GM13976 (cell line): ENCODE measurements at places on chromosomes 5 and 9.
A peak's percentile ranks its signal among the peaks of the same experiment; 100 is the strongest.

- no peak for DNase-seq
Measured at GRCh38 chr5:120684213-120684612, 220.1 kb downstream of the PRR16 start.

DNA sequence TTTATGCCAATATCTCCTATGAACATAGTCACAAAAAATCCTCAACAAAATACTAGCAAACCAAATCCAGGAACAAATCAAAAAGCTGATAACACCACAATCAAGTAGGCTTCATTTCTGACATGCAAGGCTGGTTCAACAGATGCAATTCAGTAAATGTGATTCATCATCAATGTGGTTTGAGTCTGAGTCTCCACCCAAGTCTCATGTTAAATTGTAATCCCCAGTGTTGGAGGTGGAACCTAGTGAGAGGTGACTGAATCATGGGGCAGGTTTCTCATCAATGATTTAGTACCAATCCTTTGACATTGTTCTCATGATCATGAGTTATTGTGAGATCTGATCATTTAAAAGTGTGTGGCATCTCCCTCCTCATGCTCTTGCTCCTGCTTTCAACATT, 1072.7 kb downstream of the NR2F1-AS1 start:
- no peak for DNase-seq

DNA sequence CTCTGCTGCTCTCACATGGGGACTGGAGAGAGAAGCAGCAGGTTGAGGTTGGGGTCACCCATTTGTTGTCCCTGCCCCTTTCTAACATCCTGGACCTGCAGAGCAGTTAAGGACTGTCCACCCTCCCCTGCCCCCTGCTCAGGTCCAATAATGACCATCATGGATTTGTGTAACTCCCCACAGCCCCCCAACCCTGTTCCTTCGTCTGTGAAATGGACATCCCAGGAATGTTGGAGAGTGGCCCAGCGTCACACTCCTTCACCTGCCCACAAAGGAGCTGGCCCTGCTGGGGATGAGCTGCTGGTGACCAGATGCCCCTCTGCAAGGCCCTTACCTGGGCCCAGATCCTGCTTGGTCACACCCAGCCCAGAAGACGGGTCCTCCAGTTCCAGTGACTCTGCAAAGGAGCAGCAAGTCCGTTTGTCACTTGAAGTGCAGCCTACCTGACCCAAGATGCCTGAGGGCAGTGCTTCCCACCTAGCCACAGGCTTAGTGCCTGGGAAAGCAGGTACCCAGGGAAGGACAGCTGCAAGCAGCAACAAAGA, 10.4 kb downstream of the CD74 start:
- DNase-seq = no peak

- DNase-seq = no peak
Measured at GRCh38 chr5:133140311-133140710, 88.5 kb downstream of the HSPA4 start.

GRCh38 chr5:136046246-136046645, 17.5 kb downstream of the TGFBI start:
- DNase-seq = no peak

GRCh38 chr9:13963005-13963653, 350.8 kb downstream of the NFIB start:
- no peak for DNase-seq

DNA sequence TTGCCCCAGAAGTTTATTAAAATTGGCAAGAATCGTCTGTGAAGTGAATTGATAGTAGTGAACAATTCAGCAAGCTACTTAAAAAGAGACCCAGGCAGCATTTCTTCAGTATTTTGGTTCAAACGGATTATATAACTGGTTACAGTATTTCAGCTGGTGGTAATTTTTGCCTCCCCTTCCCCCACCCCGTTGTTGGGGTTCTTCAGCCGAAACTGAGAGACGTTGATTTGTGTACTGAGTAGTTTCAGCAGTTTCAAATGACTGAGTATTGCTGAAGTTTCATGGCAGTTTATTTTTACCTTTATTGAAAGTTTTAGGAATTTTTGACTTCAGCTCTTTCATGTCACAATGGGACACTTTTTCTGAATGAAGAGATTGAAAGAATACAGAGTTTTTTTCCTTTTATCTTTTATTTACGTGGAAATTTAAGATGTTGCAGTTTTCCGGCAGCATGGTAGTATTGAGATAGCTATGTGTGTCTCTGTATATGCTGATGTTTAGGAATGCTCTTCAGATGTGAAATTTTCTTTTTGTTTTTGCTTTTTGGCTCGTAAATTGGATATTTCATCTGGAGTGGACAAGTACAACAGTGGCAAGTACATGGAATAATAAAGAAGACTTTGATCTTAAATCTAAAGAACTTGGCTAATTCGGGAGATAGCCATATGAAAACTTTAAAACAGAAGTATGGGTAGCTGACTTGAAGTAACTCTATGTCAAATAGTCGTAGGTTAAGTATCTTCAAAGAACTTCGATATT, 1.9 kb downstream of the GPBP1 start:
- DNase-seq = peak; percentile 53

DNA sequence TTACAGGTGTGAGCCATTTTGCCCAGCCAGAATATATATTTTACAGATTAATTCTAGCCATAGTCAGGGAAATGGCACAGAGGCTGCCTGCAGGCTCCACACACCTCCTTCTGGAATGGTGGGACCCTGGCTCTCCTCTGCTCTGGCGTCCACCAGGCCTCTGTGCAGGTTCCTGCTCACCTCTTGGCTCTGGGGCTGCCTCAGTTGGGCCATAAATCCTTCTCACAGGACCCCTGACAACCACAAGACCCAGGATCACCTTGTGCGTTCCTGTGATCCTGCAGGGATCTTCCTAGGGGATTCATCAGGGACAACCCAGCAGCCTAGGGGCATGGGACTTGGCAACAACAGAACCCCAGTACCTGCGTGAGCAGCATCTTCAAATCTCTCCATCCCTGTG, 93.0 kb upstream of the FSTL4 start:
- no peak for DNase-seq

DNA sequence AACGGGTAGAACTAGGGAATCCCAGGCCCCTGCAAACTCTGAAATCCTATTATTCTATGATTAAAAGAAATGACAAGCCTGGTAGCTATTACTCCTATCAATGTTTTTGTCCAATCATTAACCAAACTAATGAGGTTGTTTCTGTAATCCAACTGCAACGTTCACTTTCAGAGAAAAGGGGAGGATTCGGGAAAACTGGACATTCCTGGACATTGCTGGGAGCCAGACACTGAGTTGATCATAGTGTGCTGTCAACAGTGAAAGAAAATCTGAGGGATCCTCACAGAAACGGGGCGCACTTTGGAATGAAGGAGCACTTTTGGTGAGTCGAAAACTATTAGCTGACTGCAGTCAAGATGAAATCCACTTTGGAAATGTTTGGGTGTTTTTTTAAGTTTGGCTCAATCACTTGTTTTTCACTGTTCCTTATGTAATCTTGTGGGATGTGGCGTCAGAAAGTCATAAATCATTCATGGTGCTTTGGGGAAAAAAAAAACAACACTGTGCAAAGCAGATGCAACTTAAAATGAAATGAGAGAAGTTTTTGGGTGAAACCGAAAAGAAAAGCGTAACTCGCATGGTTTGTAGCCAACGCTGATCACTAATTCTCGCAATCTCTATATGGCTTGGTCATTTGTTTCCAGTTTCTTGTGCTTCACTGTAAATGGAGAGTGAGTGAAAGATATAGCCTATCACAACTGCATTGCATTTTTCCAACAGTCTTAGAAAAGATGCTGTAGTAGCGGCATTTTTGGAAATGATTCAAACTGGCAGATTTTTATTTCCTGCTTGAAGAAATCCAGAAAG, 51.2 kb upstream of the ADRA1B start:
- peak; percentile 38 for DNase-seq

GRCh38 chr5:67178966-67179365, 17.6 kb downstream of the CD180 start:
- no peak for DNase-seq

- DNase-seq = no peak
Measured at GRCh38 chr5:174148721-174149120, 103.2 kb downstream of the NSG2 start.

- no peak for DNase-seq
Measured at GRCh38 chr9:12290166-12290869, 402.9 kb upstream of the TYRP1 start.

GRCh38 chr5:37918424-37918823, 78.6 kb upstream of the GDNF start:
- DNase-seq = no peak

DNA sequence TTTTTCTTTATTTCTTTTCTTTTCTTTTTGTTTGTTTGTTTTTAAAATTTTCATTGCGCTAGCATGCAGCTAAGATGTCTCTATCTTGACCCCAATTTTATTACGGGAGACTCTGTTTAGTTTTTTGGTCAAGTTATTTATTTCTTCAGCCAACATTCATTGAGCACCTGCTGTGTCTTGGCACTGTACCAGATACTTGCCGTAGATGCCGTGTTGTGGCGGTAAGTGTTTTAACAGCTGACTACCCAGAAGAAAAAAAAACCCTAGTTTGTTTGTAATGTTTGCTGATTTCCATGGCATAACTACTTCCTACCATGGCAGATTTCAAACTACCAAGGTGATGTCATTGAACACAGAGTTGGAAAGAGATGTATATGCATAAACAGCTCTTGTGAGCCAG, 65.0 kb downstream of the UGCG start:
- DNase-seq = no peak

- no peak for DNase-seq
Measured at GRCh38 chr9:134198791-134199190, 34.4 kb upstream of the RNU6ATAC start.

- no peak for DNase-seq
Measured at GRCh38 chr5:113505181-113505580, 8.3 kb upstream of the YTHDC2 start.

DNA sequence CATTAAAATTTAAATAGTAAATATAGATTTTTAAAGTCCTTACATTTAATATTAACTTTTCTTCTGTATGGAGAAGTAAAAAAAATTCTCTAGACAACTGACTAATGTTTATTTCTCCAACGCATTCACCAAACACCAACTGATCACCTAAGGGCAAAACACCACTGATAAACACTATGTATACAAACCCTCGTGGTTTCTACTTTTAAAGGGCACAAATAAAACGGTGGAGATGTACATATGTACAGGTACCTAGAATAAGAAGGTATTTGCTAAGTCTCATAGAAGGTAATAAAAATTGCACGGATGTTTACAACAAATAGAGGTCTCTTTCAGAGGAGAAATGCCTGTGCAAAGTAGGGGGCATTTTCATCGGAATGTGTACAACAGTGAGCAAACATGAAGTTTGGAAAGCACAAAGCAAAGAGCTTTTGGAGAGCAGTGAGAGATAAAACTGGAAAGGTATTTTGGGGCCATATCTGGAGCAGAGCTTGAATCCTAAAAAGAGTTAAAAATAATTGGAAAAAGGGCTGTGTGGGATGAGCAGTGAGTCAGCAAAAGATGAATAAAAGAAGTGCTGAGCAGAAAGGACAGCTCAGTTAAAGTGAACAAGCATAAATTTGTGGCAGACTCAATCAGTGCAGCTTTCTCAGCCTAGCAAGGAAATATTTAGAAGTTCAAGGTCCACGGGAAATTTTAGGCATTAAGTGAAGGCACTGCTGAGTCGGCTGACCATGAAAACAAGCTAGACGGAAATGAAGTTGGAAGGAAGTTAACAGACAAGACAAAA, 160.0 kb downstream of the TMEM161B start:
- no peak for DNase-seq

DNA sequence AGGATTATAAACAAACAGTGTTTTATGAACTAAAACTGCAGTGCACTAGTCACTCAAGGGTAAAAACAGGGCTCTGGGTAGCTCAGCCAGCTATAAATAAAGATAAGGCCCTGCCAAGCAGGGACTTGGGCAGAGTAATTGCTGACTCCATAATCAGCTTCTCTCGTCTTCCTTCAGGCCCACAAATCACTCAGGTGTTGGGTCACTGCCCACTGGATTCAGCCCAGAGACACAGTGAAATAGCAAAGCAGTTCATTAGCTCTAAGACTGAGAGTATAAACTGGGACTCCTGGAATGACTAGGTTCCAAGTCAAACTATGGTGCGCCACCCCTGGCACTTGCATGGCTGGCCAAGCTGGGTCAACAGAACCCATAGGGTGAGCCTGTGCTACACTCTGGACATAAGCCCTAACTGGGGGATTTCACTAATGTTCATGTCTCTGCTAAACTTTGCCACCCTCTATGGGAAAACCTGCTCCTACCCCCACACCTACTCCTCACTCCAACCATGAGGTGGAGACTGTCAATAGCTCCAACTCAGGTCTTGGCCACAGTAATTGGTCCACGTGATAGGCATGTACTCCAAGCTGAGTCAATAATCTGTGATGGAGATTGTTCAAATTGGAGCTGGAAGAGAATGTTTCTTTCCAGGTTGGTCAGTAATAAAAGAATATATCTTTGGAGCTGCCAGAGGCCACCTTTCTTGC, 158.5 kb downstream of the SLIT3 start:
- DNase-seq = no peak

DNA sequence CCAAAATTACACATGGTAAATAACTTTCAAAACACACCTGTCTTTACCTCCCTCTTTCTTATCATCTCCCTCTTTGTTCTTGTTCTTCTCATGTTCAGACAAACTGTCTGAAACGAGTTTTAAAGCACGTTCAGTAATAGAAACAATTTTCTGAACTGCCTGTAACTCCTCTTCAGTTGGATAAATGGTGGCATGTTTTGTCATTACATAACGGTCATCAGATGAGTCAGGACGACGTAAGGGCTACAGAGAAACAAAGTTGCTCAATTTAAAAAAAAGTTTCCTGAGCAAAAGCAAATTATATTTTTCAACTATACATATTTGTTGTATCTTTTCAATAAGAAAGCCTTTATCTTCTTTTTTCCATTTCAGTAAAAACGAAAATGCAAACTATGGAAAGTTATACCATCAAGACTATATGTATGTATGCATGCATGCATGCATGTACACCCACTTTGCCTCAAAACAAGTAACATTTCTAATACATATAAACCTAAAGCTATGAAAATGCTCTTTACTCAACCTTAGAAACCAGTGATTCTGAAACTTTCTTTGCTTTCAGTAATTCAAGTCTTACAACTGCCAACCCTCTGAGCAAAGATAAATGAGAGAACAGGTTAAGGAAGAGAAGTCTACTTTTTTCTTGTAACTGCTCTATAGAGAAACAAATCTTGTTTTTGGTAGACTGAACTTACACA, 56.0 kb downstream of the ZFR start:
- no peak for DNase-seq

DNA sequence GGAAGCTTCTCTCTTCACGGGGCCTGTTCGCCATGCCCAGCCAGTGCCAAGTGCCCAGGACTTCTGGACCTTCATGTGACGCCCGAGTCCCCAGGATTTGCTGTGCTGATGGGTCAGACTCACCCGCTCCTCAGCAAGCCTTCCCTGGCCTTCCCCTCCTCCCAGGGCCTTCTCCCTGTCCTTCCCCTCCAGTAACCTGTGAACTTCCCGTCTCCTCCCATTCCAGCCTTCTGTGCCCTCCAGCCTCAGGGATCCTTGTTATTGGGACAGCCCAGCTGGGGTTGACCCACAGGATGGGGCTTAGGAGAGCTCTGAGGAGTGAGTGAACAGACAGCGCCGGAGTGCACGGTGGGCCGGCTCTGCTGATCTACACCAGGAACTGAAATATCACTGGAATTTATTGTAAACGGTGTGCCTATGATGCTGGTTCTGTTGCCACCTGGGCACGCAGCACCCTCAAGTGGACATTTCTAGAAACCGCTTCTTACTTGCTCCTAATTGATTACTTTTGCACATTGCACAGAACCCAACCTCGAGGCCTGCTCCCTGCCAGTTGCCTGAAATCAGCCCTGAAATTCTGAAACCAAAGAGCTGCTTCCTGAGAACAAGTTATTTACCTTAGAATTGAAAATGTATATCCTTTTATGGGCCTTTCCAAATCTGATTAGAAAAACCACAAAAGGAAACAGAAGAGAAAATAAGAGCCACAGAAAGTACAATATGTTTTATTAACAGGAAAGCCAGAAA, 1.5 kb downstream of the SPAAR start:
- DNase-seq = peak; percentile 58
